ENCODE measurements at places on chromosomes 5 and 9.
A peak's percentile ranks its signal among the peaks of the same experiment; 100 is the strongest.

- no peak for DNase-seq
Observed at GRCh38 chr9:108271236-108271635, 584.5 kb downstream of the ACTL7B start.

GRCh38 chr5:26889815-26890214, 148.6 kb downstream of the CDH9 start:
- DNase-seq: no peak

GRCh38 chr9:136438548-136439480, 831 bp downstream of the INPP5E start:
- DNase-seq: peak; percentile 42

GRCh38 chr5:65749221-65749844, 27.3 kb downstream of the NLN start:
- DNase-seq: no peak

GRCh38 chr5:54177058-54177457, 133.3 kb downstream of the ARL15 start:
- DNase-seq: no peak

- DNase-seq: no peak
Observed at GRCh38 chr9:86892576-86892975, 54.7 kb downstream of the GAS1 start.

GRCh38 chr5:31181376-31181987, 12.0 kb upstream of the CDH6 start:
- DNase-seq: no peak

- no peak for DNase-seq
Observed at GRCh38 chr5:32474209-32474854, 29.8 kb upstream of the ZFR start.

DNA sequence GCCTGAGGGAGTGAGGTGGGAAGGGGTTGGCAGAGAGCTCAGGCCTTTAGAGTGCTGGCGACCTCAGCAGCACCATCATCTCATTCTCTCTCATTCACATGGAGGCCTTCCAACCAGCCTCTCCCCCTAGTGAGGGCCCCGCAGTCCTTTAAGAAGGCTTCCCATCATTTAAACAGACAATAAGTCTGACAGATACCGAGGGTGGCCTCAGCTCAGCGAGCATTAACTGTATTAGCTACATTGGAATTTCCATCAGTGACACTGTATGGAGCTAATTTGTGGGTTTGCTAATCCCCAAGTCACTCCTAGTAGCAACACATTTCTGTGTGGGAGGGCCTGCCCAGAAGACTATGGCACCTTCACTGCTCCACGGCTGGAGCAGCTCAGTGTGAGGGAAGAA, 75.8 kb downstream of the INSYN2B start:
- no peak for DNase-seq

DNA sequence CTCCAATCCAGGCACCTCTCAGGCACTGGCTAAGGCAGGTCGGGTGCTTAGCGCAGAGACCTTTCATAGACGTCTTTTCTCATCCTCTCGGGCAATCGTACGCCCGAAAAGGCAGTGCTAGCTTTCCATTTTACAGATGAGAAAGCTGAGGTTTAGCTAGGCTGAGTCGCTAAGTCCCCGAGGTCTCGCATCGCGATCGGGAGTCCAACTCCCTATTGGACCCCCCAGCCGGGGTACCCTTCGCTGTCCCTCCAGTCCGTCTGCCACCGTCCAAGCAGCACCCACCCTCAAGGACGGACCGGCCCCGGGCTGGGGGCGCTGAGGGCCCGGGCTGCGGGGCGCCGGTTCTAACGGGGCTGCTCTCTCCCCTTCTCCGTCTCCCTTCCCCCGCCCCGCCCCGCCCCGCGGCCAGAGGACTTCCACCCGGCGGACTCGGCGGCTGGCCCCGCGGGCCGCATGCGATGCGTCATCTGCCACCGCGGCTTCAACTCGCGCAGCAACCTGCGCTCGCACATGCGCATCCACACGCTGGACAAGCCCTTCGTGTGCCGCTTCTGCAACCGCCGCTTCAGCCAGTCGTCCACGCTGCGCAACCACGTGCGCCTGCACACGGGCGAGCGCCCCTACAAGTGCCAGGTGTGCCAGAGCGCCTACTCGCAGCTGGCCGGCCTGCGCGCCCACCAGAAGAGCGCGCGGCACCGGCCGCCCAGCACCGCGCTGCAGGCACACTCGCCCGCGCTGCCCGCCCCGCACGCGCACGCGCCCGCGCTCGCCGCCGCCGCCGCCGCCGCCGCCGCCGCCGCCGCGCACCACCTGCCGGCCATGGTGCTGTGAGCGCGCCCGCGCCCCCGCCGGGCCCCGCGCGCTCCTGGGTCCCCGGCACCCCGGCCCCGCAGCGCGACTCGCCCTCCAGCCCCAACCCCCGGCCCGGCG, 12.5 kb upstream of the EXOSC2 start:
- peak; percentile 45 for DNase-seq

- DNase-seq: no peak
Observed at GRCh38 chr5:72451741-72452505, 55.3 kb downstream of the ZNF366 start.

DNA sequence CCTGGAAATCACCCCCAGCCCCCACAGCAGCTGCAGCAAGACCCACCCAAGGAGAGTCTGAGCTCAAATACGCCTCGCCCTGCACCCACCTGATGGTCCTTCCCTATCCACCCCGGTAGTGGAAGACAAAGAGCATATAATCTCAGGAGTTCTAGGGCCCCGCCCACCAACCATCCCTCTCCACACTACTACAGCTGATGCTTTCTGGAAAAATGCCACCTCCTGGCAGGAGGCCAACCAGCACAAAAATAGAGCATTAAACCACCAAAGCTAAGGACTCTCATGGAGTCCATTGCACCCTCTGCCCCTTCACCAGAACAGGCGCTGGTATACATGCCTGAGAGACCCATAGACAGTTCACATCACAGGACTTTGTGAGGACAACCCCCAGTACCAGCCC, 22.5 kb upstream of the NIPSNAP3A start:
- DNase-seq: no peak

- no peak for DNase-seq
Observed at GRCh38 chr5:143418140-143418866, 14.8 kb upstream of the NR3C1 start.

GRCh38 chr9:35909274-35909673, at the start of gene SPAAR:
SPAAR (plus strand) TSS chr9:35909490; CDS start chr9:35910464, 974 bp downstream.
- no peak for DNase-seq

DNA sequence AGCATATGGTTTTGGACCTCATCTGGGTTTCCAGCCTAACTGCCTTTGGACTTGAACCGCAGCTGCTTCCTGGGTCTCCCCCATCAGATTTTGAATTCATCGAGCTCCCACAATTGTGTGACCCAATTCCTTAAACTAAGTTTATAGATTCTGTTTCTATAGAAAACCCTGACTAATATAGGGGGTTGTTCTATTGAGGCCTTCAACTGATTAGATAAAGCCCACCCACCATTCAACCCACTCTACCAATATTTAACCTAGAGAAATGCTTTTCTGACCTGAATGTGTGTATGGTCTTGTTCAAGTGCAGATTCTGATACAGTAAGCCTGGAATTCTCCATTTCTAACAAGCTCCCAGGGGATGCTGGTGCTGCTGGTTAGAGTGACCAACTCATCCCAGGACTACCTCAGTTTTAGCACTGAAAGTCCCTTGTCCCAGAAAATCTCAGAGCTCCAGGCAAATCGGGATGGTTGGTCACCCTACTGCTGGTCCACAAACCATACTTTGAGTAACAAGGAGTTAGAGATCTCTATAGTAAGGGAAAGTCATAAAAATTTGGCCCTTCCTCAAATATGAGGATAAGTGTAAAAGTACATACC, 31.7 kb upstream of the GNE start:
- no peak for DNase-seq

- no peak for DNase-seq
Observed at GRCh38 chr5:163695830-163696578, 190.6 kb downstream of the MAT2B start.

- DNase-seq: no peak
Observed at GRCh38 chr9:121354141-121354540, 15.9 kb downstream of the STOM start.

- no peak for DNase-seq
Observed at GRCh38 chr5:43533646-43534045, 18.7 kb upstream of the C5orf34 start.

GRCh38 chr5:83388608-83389007, 82.9 kb upstream of the VCAN start:
- DNase-seq: no peak
